ENCODE measurements at places on chromosomes 1 and 21. TPM values are rescaled to one million over a fixed set of nuclear protein-coding genes. Genes with fewer than 3 reads are reported as not detected.

The SLC9C2 gene
- not detected for polyA plus RNA-seq

The SIPA1L2 gene
- 40.1 TPM for polyA plus RNA-seq

The TNFAIP8L2 gene
- polyA plus RNA-seq = 2.5 TPM

The TSNAX gene
- polyA plus RNA-seq = 29.7 TPM

The OR2L13 gene
- polyA plus RNA-seq = not detected

DNA sequence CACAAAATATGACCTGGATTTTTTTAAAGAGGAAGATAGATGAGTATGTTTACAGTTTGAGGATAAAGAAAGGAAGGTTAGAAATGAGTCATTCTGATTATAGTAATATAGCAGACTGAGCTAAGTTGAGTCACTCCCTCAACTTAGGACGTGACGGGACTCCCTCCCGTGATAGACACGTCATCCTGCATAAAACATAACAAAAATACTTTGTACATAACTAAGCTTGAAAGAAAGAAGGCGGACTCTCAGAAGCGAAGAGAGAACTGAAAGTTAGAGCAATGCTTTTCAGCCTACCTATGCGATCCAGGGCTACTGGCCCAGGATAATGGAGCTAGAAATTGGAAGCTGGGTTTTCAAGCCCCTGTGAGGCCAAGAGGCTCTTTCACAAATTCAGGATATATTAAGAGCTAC is 53.0 kb upstream of the DESI2 start:
- no peak for DNase-seq

- no peak for DNase-seq
Observed at GRCh38 chr1:9031484-9032259, 5.4 kb upstream of the SLC2A7 start.

- DNase-seq = no peak
Observed at GRCh38 chr1:50700621-50701020, 259.4 kb downstream of the FAF1 start.

- no peak for DNase-seq
Observed at GRCh38 chr1:204920511-204920910, 49.8 kb downstream of the NFASC start.

GRCh38 chr1:182206626-182207239 is 145.2 kb upstream of the ZNF648 start:
- peak; percentile 67 for DNase-seq

DNA sequence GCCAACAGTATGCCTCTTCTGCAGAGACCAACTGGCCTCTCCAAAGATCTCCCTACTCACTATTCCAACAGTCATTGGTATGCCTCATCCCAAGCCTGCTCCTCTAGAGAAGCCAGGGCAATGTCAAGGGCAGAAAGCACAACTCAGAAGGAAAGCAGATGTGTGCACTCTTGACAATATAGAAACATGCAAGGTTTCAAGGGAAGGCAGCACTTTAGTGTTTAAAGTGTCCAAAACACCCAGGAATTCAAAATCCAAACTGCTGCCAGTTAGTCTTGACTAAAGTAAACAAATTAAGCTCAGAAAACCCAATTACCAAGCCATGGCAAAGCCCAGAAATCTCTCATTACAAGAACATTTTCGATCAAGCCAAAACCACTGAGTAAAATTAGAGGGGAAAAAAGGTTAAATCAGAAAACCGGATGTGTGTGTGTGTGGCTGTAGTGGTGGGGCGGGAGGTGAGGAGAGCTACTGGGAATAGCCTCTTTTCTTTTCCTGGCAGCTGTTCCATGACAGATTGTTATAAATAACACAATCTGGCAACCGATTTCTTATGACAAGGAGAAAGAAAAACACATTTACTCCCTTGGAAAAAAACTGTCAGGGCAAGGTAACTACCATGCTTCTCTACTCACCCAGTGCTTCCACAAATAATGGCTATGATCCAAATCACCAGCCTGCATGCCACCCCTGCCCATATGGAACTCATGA is 39.2 kb downstream of the EIF2B3 start:
- DNase-seq = peak; percentile 54

Data from hindlimb muscle (tissue), 1 donor.